ENCODE measurements at places on chromosomes 7 and 10. TPM values are rescaled to one million over a fixed set of nuclear protein-coding genes. Genes with fewer than 3 reads are reported as not detected.

TMEM140 gene
- 11.0 TPM for polyA plus RNA-seq

DNA sequence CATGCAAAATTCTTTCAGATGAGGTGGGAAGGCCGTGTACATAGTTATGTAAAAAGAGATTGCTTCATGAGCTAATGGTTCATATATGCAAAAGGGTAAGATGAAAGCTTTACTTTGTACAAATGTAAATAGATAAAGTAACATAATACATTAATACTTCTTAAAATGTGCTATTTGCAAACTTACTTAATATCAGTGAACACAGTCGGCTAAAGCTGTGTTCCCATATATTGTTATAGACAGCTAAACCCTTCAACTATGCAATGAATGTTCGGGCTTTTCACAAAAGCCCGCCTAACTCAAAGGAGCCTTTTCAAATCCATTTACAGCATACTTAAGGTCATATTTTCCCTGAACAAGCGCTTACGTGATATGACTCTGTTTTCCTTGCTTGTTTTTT is 340.6 kb upstream of the GALNT17 start:
- no peak for DNase-seq

GRCh38 chr7:47227762-47228177 is 354.1 kb downstream of the TNS3 start:
- DNase-seq: no peak

GRCh38 chr10:35353395-35353794 is 17.1 kb downstream of the CCNY start:
- no peak for DNase-seq

- peak; percentile 71 for DNase-seq
Observed at GRCh38 chr10:5583525-5584175, 58.9 kb downstream of the CALML3 start.

GRCh38 chr7:12089951-12090756 is 120.9 kb upstream of the TMEM106B start:
- no peak for DNase-seq

DNA sequence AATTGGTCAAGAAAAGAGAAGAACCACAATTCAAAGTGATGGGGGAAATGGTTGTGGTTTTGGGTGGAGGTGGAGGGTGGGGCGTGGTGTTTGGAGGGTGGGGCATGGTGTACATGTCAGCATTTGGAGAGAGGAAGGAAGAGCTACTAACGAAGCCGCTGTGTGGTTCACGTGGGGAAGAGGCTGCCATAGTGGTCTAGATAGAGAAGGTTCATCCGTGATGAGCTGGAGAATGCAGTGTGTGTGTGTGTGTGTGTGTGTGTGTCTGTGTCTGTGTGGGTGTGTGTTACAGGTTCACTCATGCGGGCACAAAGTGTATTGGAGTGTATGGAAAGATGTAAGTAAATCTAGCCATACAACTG is 6.1 kb upstream of the VCL start:
- DNase-seq: no peak

PRRT4 gene
- polyA plus RNA-seq: not detected

DNA sequence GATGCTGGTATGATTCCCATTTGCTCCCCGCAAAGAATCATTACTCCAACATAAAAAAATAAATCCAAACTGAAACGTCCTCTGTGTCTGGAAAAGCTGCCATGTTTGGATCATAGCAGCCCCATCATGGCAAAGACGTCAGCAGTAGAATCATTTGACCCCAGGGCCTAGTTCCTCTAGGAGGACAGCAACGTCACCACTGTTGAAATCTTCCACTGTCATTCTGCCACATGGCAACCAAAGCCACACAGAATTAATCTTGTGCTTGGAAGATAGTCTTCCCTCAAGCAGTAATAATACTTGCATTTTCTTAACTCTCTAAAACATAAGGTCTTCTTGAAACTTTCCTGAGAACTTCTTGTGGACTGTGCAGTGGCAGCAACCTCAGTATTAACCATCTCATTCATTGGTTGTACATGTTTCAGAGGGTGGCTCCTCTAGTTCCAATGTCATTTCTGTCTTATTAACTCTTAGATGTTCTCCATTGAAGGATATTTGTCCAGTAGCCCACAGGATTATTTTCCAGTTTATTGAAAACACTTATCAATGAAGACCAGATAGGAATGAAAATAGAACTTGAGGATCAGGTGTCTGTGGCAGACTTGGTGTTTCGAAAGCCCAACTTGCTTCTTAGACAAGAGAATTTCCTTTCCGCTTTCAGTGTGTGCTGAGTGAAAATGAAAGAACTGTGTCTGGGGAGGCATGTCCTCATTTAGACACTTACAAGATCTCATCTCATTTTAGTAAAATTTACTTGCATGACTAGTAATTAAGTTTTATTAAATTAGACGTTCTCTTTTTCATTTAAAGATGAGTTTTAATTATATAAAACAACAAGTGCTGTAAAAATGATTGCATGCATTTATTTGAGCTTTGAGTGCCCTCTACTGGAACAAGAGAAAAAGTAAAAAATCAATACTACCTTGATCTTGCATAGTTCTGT is 28.9 kb upstream of the INHBA start:
- DNase-seq: peak; percentile 21

CLEC2L gene
- not detected for polyA plus RNA-seq

SLC26A3 gene
- polyA plus RNA-seq: not detected

DNA sequence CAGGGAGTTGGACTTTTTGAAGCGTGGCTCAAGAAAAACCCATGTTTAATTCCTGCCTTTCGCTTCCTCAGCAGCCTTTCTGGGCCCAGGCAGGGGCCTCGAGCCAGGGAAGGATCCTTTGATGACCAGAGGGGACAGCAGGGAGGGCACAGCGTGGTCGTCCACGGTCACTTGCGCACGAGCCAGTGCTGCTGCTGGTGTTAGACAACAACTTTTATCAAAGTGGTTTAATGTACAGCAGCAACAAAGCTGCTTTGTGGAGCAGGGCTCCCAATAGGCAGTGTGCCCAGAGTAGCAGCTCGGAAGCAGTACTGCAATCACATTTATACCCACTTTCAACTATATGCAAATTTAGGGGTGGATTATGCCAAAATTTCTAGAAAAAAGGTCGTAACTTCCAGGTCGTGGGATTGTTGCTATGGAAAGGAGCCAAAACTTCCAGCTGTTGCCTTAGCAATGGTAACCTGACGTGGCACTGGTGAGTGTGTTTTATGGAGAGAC is 6.1 kb downstream of the GIMAP1 start:
- no peak for DNase-seq

GRCh38 chr10:103748020-103748419 is 107.4 kb downstream of the SH3PXD2A start:
- no peak for DNase-seq

GRCh38 chr7:158684329-158684728 is 20.3 kb downstream of the NCAPG2 start:
- DNase-seq: no peak

DNA sequence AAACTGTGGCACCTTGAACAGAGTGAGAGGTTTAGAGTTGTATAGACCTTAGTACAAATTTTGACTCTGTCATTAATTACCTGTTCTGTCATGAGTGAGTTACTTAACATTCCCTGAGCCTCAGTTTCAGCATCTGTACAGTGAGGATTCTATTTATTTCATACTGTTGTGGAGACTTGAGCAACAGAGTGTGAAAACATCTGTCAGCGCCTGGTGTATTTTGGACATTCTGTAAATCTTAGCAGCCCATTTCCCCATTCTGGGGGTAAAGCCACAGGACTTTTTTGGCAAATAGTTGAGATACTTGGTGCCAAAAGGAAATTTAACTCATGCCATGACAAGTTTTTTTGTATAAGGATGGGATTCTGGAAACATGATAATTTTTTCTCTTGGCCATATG is 94.8 kb downstream of the AUTS2 start:
- no peak for DNase-seq

EPDR1 gene
- 69.8 TPM for polyA plus RNA-seq

SKIDA1 gene
- not detected for polyA plus RNA-seq

DNA sequence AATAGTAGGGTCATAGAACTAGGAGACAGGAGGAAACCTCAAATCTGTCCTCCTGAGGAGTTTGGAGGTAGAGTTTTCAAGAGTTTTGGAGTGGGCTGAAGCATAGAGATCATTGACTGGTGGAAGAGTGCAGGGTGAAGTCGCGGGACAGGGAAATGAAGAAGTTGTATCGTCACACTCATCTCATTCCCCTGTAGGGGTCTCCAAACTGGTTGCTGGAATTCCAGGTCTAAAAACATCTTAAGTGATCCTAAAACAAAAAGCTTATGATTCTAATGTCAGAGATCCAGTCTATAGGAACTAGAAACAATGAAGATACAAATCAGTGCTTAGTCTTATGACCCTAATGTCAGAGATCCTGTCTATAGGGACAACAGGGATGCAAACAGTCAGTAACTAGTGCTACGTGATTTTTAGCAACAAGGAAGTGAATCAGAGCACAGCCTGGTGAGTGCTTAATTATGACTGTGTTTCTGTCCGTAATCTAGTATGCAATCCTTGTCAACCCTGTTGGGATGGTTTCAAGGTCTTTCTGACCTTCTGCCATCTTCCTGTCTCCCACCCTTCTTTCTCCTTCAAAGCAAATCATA is 139.4 kb downstream of the SKIDA1 start:
- no peak for DNase-seq

DNA sequence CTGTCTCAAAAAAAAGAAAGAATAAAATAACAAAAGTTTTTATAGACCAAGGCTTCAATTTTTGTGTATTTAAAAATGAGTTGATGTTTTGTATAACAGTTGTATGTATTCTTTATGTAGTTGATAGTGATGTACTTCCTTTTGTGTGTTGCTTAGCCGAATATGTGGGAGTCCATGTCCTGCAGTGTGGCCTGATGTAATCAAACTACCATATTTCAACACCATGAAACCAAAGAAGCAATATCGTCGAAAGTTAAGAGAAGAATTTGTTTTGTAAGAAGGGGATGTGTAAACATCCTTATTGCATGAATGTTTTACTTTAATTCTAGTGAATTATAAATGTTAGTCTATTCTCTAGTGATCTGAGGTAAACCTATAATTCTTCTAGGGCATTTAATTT is 56.6 kb downstream of the MPLKIP start:
- DNase-seq: no peak

DNA sequence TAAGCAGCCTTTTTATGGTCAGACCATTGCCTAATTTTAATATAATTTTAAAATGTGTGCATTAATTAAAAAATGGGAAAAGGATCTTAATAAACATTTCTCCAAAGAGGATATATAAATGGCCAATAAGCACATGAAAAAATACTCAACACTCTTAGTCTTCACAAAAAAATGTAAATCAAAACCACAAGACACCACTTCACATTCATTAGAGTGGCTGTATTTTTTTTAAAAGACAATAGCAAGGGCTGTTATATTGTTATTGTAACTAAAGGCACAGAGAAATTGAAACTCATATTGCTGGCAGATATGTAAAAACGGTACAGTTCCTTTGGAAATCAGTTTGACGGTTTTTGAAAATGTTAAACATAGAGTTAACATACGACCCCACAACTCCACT is 3.2 kb upstream of the CROT start:
- no peak for DNase-seq

- peak; percentile 88 for DNase-seq
Observed at GRCh38 chr7:151080522-151081169, at the start of gene FASTK. TSS of gene FASTK (minus strand) at chr7:151080809. CDS start at chr7:151080766, 43 bp downstream.

DNA sequence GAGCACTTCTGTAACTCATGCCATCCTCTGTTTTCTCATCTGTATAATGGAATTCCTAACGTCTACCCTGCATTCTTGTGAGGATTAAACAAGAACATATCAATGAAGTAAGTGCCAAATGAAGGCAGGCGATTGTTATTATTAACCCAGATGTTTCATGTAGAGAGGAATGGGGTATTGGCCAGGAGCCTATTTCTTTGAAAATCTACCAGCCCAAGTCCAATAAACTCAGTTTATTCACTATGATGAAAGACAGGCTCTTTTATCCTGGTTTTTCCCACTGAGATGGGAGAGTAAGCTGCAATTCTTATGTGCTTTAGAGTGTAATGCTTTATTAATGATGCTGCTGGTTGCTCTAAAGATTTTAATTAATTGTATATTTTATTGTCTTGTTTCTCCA is 9.6 kb downstream of the CTTNBP2 start:
- no peak for DNase-seq

TMEM196 gene
- 0.11 TPM for polyA plus RNA-seq

GRCh38 chr7:40822861-40823260 is 688.1 kb downstream of the SUGCT start:
- DNase-seq: no peak

- no peak for DNase-seq
Observed at GRCh38 chr7:132672200-132672990, 96.1 kb upstream of the PLXNA4 start.

GSTO2 gene
- 3.7 TPM for polyA plus RNA-seq

DNA sequence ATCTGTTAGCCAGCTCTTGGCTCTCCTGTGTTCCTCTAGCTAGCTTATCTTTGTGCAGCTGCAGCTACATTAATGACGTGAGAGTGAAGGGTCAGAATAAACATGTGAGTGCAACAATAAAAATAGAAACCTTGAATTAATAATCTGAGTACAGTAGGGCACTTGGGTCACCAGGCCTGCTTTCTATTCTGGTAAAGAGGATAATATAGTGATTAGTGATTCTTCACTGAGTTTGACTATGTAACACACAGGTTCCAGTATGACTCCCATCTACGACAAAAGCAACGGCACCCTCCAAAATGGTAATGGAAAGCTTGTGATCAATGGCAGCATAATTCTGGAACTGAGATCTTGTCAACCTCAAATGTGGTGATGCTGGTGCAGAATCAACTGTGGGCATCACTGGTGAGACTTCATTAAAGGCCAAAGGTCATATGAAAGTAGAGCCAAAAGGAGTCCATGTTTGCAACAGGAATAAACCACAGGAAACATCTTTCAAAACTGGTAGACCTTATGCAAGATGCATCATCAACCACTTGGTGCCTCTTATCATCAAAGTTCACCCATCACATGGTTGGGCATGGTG is 77.6 kb downstream of the NRBF2 start:
- no peak for DNase-seq

- DNase-seq: no peak
Observed at GRCh38 chr10:118401708-118402193, 59.6 kb upstream of the FAM204A start.

- DNase-seq: no peak
Observed at GRCh38 chr10:16644146-16644545, 122.5 kb upstream of the C1QL3 start.

GRCh38 chr7:27113991-27114769 is 11.7 kb upstream of the HOXA2 start:
- no peak for DNase-seq

GRCh38 chr7:146654048-146654447 is 537.4 kb downstream of the CNTNAP2 start:
- no peak for DNase-seq

DNA sequence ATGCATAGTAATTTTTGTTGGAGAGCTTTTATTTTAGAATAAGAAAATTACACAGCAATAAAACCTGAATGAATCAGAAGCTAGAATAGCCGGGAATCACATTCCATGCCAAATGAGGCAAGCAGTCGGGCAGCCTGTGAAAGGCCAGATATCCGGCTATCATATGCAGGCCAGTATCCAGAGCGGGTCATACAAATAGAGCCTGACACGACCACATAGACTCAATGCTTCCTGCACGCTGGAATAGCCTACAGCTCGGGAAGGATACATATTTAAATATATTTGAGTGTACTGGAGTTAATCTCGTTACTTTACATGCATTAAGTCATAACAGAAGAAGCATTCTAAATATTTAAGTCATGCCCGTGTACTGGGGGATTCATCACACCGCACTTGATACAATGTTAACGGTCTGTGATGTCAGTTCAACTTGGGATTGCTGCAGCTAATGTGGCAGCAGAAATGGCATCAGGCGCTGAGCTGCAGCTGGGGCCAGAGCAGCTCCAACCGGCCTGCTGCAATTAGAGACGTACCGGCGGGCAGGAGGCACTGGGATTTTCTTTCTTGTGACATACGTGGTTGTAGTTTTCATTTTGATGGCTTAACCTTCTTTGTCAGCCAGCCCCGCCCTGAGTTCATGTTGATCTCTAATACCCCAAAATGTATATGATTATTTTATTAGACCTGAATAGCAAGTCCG is 112.0 kb downstream of the EBF3 start:
- no peak for DNase-seq

All from muscle of arm (tissue), 14 donors.